ENCODE measurements at places on chromosomes 2 and 18. TPM values are rescaled to one million over a fixed set of nuclear protein-coding genes. Genes with fewer than 3 reads are reported as not detected.

Gene PLCD4
- polyA plus RNA-seq = 0.07 TPM

Gene CD302
- polyA plus RNA-seq = 23.4 TPM

Gene LRATD1
- 3.7 TPM for polyA plus RNA-seq

Gene VWA3B
- polyA plus RNA-seq = 3.5 TPM

Gene PIEZO2
- 4.5 TPM for polyA plus RNA-seq

Gene APCDD1
- 12.5 TPM for polyA plus RNA-seq

Gene COX7A2L
- polyA plus RNA-seq = 97.6 TPM

Data from lung (tissue), 17 donors.